EH (cell line): ENCODE measurements at places on chromosomes 6 and 20.

- DNase-seq: peak; percentile 22
Observed at GRCh38 chr6:113328886-113329381, 528.2 kb upstream of the MARCKS start.

DNA sequence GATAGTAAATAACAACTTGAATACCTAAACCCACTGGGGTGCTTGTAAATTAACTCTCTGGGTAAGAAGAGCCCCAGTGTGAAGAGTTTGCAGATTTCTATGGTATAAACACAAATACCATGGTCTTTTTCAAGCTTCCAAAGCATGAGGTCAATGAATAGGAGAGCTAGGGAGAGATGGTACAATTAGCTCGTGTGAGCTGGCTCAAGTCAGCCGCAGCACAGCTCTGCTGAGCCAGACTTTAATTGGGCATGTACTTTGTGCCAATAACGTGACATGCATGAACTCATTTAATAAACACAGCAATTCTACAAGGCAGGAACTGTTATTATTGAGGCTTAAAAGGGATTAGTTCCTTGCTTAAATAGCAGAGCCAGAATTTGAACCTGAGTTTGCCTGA lies 684.2 kb downstream of the KIF16B start:
- DNase-seq: no peak

- DNase-seq: no peak
Observed at GRCh38 chr20:2875690-2876203, 2.5 kb downstream of the PTPRA start.

- DNase-seq: no peak
Observed at GRCh38 chr20:32481311-32482142, 103.6 kb downstream of the NOL4L start.

DNA sequence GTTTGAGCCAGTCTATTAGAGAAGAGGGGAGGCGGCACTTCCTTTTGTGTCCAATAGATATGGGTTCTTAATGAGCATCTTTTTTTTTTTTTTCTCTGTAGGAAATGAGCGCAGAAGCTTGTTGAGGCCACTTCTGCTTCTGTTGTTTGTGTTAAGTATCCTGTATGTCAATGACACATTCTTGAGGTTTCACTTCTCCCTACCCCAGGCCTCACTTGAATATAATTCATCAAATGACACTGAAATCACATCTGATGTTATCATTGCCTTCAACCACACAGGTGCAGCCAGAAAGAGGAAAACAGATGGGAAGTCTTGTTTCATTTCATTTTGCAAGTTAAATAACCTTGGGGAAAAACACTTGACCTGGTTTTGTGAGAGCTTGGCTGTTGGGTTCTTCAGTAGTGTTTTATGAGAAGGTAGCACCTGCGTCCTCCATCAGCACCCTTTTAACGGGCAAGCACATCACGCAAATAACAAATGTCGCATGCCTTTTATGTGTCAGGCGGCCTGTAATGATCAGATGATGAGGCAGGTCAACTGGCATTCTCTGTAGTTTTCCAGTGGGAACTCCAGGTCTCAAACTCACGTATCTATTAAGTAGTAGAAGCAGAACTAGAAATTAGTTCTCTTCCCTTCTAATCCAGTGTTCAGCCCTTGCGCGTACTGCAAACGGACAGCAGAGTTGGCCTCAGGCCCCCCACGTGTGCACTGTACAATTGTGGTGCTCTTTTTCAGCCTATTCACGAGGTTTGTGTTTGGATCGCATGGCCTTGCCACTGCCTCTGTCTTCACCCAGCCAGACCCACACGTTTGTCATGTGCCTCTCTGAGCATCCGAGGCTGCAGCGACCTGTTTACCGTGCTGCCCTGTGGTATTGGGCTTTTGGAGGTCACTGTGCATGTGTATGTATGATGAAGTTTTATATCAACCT lies 23.5 kb downstream of the PLEKHG1 start:
- no peak for DNase-seq

- DNase-seq: no peak
Observed at GRCh38 chr6:150452428-150453243, 83.8 kb downstream of the IYD start.

DNA sequence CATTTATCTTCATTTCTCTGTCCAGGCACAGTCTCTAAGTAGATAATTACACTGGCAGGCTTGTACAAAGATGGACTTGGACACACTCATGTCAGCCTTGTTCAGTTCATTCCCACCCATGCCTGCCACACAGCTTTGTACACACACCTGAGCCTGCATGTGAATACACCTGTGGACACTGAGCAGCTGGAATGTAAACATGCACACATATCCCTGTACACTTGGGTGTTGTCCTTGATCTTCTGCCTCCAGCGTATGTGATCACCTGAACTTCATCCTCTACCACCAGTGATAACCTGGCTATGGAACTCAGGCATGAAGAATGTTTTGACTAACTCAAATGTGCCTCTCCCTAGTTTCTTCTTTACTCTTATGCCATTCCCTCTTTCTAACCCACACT lies 190.6 kb downstream of the DHX35 start:
- no peak for DNase-seq

DNA sequence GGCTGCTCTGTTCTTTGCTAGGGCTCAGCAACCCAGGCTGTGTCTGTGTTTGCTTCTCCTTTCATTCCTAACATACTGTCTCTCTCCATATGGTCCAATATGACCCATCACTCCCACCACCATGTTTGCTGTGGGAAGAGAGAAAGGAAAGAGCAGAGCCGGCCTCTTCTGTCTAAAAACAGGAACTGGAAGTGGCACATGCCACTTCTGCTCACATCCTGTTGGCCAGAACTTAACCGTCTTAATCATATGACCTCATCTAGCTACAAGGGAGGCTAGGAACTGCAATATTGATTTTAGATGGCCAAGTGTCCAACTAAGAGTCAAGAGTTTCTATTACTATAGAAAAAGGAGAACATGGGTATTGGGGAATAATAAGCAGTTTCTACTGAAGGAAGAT lies 212.5 kb upstream of the CHD6 start:
- DNase-seq: no peak

DNA sequence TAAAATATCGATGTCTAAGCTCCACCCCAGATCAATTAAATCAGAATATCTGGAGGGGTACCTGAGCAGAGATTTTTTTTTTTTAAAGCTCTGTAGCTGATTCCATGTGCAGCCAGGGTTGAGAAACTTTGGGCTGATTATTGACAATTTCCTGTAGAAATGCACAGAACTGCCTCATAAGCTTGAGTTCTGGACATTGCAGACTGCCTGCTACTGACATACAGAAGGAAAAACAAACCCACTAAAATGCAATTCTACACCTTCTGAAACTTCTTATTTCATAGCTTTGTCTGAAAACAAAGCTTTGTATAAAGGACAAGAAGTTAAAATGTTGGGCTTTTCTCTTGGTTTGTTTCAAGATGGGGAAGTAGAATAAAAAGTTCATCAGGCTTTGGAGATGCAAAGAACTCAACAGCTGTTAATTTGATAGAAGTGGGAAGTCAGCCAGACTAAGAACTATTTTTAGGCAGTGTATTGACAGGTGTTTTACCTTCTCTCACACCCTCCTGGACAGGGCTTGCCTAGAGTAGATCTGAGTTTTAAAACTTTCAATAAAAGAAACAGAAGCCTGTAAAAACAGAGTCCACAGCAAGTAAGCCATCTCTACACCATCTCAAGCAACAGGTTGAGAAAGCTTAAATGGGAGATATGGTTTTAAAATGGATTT lies 147.7 kb downstream of the KCNQ5 start:
- no peak for DNase-seq

GRCh38 chr6:8494730-8495129 lies 59.4 kb upstream of the SLC35B3 start:
- no peak for DNase-seq
